ENCODE measurements at places on chromosomes 7 and 10. TPM values are rescaled to one million over a fixed set of nuclear protein-coding genes. Genes with fewer than 3 reads are reported as not detected.
A peak's percentile ranks its signal among the peaks of the same experiment; 100 is the strongest.

Gene MAT1A
- total RNA-seq: 0.44 TPM

Gene TNS3
- 58.6 TPM for total RNA-seq

- no peak for DNase-seq
- H3K27me3 ChIP-seq: no peaks in the 10 kb centered on the region
- no peak overlapping the region for H3K27ac ChIP-seq
- no peak overlapping the region for H3K4me3 ChIP-seq
- no peaks in the 10 kb centered on the region for H3K4me1 ChIP-seq
Measured at GRCh38 chr7:99267841-99268576, 4.6 kb upstream of the MYH16 start.

GRCh38 chr7:143205560-143206293 is 16.1 kb upstream of the TAS2R40 start:
- DNase-seq: no peak
- no peaks in the 10 kb centered on the region for H3K4me1 ChIP-seq
- H3K36me3 ChIP-seq: no peaks in the 10 kb centered on the region
- H3K27ac ChIP-seq: no peak overlapping the region
- no peaks in the 10 kb centered on the region for H3K27me3 ChIP-seq

DNA sequence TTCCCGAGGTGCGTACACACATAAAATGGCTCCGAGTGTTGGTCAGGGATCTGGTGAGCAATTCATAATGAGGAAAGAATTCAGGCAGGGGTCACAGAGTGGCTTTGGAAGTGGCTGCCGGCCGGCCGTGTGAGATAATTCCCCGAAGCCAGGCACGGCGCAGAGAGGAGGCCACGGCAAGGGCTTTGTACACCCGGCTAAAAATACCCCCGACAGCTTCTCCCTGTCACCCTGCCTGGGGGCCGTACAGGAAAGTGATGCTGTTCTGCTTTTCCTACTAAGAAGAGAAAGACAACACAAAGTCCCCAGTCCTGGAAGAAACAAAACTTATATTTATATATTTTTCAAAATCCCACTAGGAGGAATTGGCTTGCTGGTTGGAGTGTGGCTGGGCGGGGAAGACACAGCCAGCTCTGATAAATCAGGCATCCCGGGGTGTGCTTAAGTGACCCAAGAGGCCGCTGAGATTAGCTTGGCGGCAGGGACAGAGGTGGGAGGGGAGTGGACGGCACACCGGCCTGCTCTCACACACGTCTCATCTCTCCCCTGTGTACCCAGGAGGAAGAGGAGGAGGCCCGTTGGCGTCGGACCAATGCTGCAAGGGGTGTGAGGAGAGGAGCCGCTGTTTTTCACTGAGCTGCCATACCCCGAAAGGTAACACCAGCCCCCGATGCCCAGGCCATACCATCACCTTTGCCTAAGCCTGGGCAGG is 70.5 kb downstream of the ZMIZ1 start:
- H3K27ac ChIP-seq: peak overlapping the region; percentile 29
- peaks cover 66% of the 10 kb centered on the region for H3K36me3 ChIP-seq
- peaks cover 83% of the 10 kb centered on the region for H3K4me1 ChIP-seq
- DNase-seq: peak; percentile 41
- no peak overlapping the region for H3K4me3 ChIP-seq

Gene KNDC1
- 8.3 TPM for total RNA-seq

- H3K4me3 ChIP-seq: no peak overlapping the region
- no peaks in the 10 kb centered on the region for H3K27me3 ChIP-seq
- H3K27ac ChIP-seq: no peak overlapping the region
- DNase-seq: no peak
- H3K36me3 ChIP-seq: no peaks in the 10 kb centered on the region
Measured at GRCh38 chr7:8516976-8517375, 83.6 kb downstream of the NXPH1 start.

DNA sequence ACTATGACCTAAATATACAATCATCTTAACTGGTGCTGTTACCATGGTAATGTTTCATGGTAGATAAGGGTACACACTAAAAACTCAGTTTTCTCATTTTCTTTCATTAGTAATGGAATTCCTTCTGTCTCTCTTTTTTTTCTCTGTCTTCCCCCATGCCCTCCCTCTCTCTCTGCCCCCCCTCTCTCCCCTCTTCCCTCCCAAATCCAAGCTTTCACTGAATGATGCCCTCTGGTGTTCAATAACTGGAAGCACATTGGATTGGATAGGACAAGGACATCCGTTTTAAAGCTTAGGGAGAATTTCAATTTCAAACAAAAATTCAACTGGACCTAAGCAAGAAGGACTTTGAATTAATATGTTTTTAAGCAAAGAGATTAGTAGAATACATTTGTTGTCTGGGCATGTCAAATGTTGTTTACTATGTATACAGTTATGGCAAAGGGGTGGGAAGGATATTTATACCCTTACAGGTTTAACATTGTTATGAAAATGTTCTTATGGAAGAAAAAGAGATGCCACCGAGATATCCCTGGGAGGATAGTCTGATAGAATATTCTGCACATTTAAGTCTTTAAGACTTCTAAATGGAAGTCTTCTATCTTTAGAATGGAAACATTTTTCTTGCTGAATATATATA is 6.1 kb downstream of the CHRM2 start:
- no peaks in the 10 kb centered on the region for H3K36me3 ChIP-seq
- peaks cover 28% of the 10 kb centered on the region for H3K27me3 ChIP-seq
- H3K4me3 ChIP-seq: no peak overlapping the region
- H3K4me1 ChIP-seq: peaks cover 16% of the 10 kb centered on the region

Gene RALA
- 39.6 TPM for total RNA-seq

- H3K4me1 ChIP-seq: no peaks in the 10 kb centered on the region
- no peak overlapping the region for H3K4me3 ChIP-seq
- H3K36me3 ChIP-seq: no peaks in the 10 kb centered on the region
- no peaks in the 10 kb centered on the region for H3K27me3 ChIP-seq
Measured at GRCh38 chr7:29078311-29079260, 67.8 kb downstream of the CPVL start.

Gene LIMK1
- 26.3 TPM for total RNA-seq

- H3K27ac ChIP-seq: no peak overlapping the region
- peaks cover 4% of the 10 kb centered on the region for H3K4me1 ChIP-seq
- no peaks in the 10 kb centered on the region for H3K27me3 ChIP-seq
- no peak for DNase-seq
Measured at GRCh38 chr10:118108194-118109026, 61.7 kb upstream of the RAB11FIP2 start.

Gene NUTM2D
- 8.8 TPM for total RNA-seq

- no peak overlapping the region for H3K4me3 ChIP-seq
- no peaks in the 10 kb centered on the region for H3K4me1 ChIP-seq
- H3K27ac ChIP-seq: no peak overlapping the region
- H3K27me3 ChIP-seq: no peaks in the 10 kb centered on the region
- no peak for DNase-seq
- peaks cover 16% of the 10 kb centered on the region for H3K36me3 ChIP-seq
Measured at GRCh38 chr10:68428396-68429104, 21.5 kb upstream of the RUFY2 start.

- H3K27me3 ChIP-seq: no peaks in the 10 kb centered on the region
- no peaks in the 10 kb centered on the region for H3K4me1 ChIP-seq
- no peak overlapping the region for H3K4me3 ChIP-seq
- H3K27ac ChIP-seq: peak overlapping the region; percentile 64
- no peak for DNase-seq
Measured at GRCh38 chr10:86795353-86795752, 38.9 kb downstream of the BMPR1A start.

DNA sequence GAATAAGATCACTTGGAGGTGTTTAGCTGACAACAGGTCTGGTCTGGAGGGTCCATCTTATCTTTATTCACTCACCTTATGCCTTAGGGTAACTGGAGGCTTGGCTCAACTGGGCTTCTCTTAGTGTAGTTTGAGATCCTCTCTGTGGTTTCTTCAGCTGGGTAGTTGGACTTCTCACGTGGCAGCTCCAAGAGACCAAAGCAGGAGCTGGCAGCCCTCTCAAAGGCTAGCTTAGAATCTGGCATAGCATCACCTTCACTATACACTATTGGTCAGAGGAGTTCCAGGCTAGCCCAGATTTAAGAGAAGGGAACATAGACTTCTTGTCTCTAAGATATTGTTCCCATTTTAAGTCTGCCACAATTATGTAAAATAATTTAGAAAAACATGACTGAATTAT is 16.4 kb downstream of the ADK start:
- peaks cover 2% of the 10 kb centered on the region for H3K4me1 ChIP-seq
- no peak for DNase-seq
- H3K27me3 ChIP-seq: no peaks in the 10 kb centered on the region
- H3K36me3 ChIP-seq: no peaks in the 10 kb centered on the region

- H3K27me3 ChIP-seq: no peaks in the 10 kb centered on the region
- no peak for DNase-seq
- H3K4me1 ChIP-seq: no peaks in the 10 kb centered on the region
- H3K4me3 ChIP-seq: no peak overlapping the region
- no peak overlapping the region for H3K27ac ChIP-seq
Measured at GRCh38 chr7:88791891-88792290, 3.6 kb downstream of the TEX47 start.

GRCh38 chr10:30943451-30943850 is 88.2 kb downstream of the ZNF438 start:
- no peak for DNase-seq
- no peak overlapping the region for H3K4me3 ChIP-seq
- no peaks in the 10 kb centered on the region for H3K36me3 ChIP-seq
- no peaks in the 10 kb centered on the region for H3K4me1 ChIP-seq

- no peak overlapping the region for H3K27ac ChIP-seq
- no peaks in the 10 kb centered on the region for H3K27me3 ChIP-seq
- no peaks in the 10 kb centered on the region for H3K4me1 ChIP-seq
- DNase-seq: no peak
- no peaks in the 10 kb centered on the region for H3K36me3 ChIP-seq
Measured at GRCh38 chr10:118153287-118153686, 106.5 kb upstream of the RAB11FIP2 start.

GRCh38 chr7:109178342-109178741 is 608.7 kb downstream of the DNAJB9 start:
- no peaks in the 10 kb centered on the region for H3K36me3 ChIP-seq
- no peak for DNase-seq
- H3K27me3 ChIP-seq: no peaks in the 10 kb centered on the region
- H3K4me1 ChIP-seq: no peaks in the 10 kb centered on the region

GRCh38 chr7:7395785-7396184 is 139.9 kb downstream of the COL28A1 start:
- no peak for DNase-seq
- no peak overlapping the region for H3K4me3 ChIP-seq
- no peaks in the 10 kb centered on the region for H3K27me3 ChIP-seq
- no peak overlapping the region for H3K27ac ChIP-seq
- no peaks in the 10 kb centered on the region for H3K4me1 ChIP-seq

Gene ZNF804B
- total RNA-seq: 5.5 TPM

Gene NRCAM
- total RNA-seq: 50.4 TPM

Gene COL26A1
- total RNA-seq: 15.4 TPM

GRCh38 chr7:17054206-17054605 is 172.4 kb upstream of the AGR3 start:
- no peaks in the 10 kb centered on the region for H3K4me1 ChIP-seq
- H3K27me3 ChIP-seq: no peaks in the 10 kb centered on the region
- no peak overlapping the region for H3K4me3 ChIP-seq
- no peak overlapping the region for H3K27ac ChIP-seq

Gene HSPA12A
- 106 TPM for total RNA-seq

GRCh38 chr10:104557966-104558365 is 83.1 kb upstream of the SORCS3 start:
- H3K27me3 ChIP-seq: no peaks in the 10 kb centered on the region
- H3K36me3 ChIP-seq: no peaks in the 10 kb centered on the region
- no peaks in the 10 kb centered on the region for H3K4me1 ChIP-seq
- no peak overlapping the region for H3K4me3 ChIP-seq
- DNase-seq: no peak
- H3K27ac ChIP-seq: no peak overlapping the region

GRCh38 chr10:77695186-77695585 is 57.6 kb upstream of the KCNMA1 start:
- H3K27ac ChIP-seq: no peak overlapping the region
- H3K27me3 ChIP-seq: no peaks in the 10 kb centered on the region
- no peaks in the 10 kb centered on the region for H3K36me3 ChIP-seq

DNA sequence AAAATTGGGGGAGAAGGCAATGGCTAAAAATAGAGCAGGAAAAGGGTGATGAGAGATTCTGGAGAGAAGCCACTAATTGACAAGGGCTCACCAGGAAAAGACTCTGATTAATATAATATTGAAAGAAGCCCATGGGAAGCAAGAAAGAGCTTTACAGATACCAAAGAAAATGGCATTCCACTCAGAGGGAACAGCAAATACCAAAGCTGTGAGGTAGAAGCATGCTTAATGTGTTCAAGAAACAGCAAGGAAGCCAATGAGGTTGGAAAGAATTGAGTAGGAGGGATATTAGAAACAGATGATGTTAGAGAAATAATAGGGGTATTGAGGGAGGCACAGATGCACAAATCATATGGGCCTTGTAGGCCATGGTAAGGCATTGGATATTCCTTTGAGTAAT is 130.1 kb downstream of the MYO3A start:
- H3K36me3 ChIP-seq: no peaks in the 10 kb centered on the region
- no peak for DNase-seq
- no peak overlapping the region for H3K27ac ChIP-seq
- no peaks in the 10 kb centered on the region for H3K27me3 ChIP-seq
- no peak overlapping the region for H3K4me3 ChIP-seq
- H3K4me1 ChIP-seq: no peaks in the 10 kb centered on the region

GRCh38 chr7:97043281-97043680 is 18.6 kb upstream of the DLX5 start:
- no peaks in the 10 kb centered on the region for H3K27me3 ChIP-seq
- no peaks in the 10 kb centered on the region for H3K4me1 ChIP-seq
- no peak overlapping the region for H3K4me3 ChIP-seq
- no peak overlapping the region for H3K27ac ChIP-seq
- no peaks in the 10 kb centered on the region for H3K36me3 ChIP-seq

Gene NAMPT
- total RNA-seq: 54.7 TPM

DNA sequence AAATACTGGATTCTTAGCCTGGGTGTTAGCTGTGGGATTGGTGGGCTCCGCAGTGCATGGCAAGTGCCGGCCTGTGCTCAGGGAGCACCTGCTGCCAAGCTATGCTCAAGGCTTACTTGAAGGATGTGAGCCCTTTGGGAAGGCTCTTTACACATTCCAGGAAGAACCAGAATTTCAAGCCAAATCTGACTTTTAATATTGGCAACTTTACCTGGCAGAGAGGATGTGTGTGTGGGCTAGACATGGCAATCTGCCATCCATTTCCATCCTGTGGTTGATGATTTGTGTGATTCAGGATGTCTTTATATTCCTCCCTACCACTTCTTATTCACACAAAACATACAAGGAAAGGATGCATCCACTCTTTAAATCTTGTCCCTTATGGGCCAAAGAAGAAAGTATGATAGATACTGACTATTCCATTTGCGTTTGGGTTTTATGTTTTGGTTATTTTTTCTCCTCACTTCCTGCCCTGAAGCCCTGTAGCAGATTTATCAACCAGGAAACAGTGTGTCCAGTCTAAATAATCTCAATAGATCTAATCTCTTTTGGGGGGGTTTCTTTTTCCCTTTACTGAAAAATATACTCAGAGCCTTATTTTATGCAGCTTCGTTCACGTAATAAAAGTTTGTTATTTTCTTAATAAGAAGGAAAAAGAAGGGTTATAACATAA is 247.1 kb downstream of the COBL start:
- no peak overlapping the region for H3K4me3 ChIP-seq
- H3K36me3 ChIP-seq: no peaks in the 10 kb centered on the region
- no peak for DNase-seq
- H3K27me3 ChIP-seq: no peaks in the 10 kb centered on the region

GRCh38 chr10:21162948-21163347 is 265.8 kb upstream of the NEBL start:
- H3K27me3 ChIP-seq: no peaks in the 10 kb centered on the region
- H3K4me1 ChIP-seq: peaks cover 5% of the 10 kb centered on the region
- H3K27ac ChIP-seq: no peak overlapping the region
- DNase-seq: no peak
- H3K36me3 ChIP-seq: no peaks in the 10 kb centered on the region
- no peak overlapping the region for H3K4me3 ChIP-seq

Gene CARD11
- total RNA-seq: 0.99 TPM

GRCh38 chr10:125084191-125084613 is 76.2 kb downstream of the CTBP2 start:
- no peak overlapping the region for H3K27ac ChIP-seq
- H3K27me3 ChIP-seq: no peaks in the 10 kb centered on the region
- H3K4me1 ChIP-seq: peaks cover 55% of the 10 kb centered on the region
- no peak for DNase-seq
- H3K4me3 ChIP-seq: no peak overlapping the region
- H3K36me3 ChIP-seq: peaks cover 28% of the 10 kb centered on the region

Measured in spinal cord (tissue), 10 donors.